RCC 7860 (cell line): ENCODE measurements at places on chromosomes 11 and 22.

DNA sequence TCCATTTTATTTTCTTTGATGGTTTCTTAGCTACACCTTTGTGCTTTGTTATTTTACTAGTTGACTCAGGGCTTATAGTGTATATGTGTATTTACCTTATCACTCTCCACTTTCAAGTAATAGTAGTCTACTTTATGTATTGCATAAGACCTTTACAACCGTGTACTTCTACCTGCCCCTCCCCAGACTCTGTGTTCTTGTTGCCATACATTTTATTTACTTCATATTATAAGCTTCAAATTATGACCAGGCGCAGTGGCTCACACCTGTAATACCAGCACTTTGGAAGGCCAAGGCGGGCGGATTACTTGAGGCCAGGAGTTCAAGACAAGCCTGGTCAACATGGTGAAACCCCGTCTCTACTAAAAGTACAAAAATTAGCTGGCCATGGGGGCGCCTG, 28.2 kb upstream of the CTSD start:
- no peak for DNase-seq

GRCh38 chr11:110860461-110860860, 148.2 kb upstream of the ARHGAP20 start:
- DNase-seq, result no peak

- DNase-seq, result no peak
These were observed 726.6 kb upstream of the ARHGAP42 start for GRCh38 chr11:99960536-99960935.

DNA sequence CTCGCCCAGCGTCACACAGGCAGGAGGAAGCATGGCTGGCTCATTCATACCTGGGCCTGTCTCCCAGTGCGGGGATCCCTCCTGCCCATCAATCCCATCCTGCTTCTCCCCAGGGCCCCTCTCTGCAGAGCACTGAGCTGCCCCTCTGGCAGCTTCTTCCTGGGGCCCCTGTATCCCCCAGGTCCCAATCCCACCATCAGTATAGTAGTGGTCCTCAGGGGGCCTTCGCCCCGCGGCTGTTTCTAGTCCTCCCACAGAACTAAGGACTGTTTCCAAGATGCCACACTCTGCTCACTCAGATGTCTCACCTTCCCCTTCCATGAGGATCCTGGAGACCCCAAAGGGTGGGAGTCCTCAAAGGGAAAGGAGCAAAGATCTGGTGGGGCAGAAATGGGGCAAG, 97.6 kb downstream of the PDE2A start:
- no peak for DNase-seq

DNA sequence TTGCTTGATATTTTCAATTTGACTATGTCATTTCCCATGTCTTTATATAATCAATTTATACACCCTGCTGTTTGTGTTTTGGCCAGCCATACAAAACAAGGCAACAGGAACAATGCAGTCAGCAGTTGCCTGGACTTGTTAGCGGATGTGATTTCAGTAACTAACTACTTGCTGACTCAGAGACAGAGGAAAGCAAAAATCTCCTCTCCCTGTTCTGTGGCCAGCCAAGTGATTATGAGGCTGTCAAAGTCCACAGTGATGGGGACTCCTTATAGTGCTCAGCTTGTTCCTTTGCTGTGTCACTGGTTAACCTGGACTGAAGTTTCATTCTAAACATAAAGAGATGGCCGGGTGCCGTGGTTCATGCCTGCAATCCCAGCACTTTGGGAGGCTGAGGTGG, 32.6 kb upstream of the APLP2 start:
- DNase-seq, result peak; percentile 91

- DNase-seq, result no peak
These were observed 358.7 kb upstream of the PDGFD start for GRCh38 chr11:104522650-104523049.

DNA sequence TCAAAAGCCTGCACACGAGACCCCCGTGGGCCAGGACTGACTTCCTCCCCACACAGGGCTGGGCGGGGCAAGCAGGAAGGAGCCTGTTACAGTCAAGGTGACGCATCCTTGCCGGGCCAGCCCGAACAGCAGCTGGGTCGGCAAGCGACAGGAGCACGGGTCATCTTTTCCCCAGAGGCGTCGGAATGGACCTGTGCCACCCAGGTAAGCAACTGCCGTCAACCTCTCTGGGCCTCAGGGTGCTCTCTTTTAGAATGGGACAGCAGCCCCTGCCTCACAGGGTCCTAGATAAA, at the start of gene CYTH4:
Gene CYTH4 (plus strand): TSS at position 124 of the 293 bp plus-strand sequence. CDS start 62 bp downstream, at position 186.
- no peak for DNase-seq
